ENCODE measurements at places on chromosomes 1 and 21.

- no peak for DNase-seq
Observed at GRCh38 chr1:204219971-204220616, 6.3 kb upstream of the GOLT1A start.

- DNase-seq, result no peak
Observed at GRCh38 chr1:154626456-154627256, 18.7 kb upstream of the ADAR start.

DNA sequence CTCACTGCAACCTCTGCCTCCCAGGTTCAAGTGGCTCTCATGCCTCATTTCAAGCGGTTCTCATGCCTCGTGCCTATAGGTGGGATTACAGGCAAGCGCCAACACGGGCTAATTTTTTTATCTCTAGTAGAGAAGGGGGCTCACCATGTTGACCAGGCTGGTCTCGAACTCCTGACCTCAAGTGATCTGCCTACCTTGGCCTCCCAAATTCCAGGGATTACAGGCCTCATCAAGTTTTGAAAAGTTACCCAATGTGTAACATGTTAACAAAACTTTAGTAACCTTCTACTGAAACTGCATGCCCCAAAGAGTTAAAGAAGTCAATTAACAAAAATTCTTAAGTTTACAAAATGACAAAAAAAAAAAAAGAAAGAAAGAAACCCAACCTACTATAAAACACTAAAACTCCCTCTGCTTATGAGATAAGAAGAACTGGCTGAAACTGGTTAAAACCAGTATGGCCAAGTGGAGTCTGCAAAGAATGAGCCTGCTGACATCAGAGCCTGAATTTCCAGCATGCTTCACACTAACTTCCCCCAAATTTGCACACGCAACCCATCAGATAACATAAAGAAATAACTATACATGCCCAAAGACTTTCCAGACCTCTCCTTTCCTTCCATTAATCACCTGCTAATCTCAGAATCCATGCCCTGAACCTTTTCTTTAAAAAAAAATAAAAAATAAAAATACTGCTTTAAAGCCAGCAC, 25.5 kb upstream of the PSMG1 start:
- no peak for DNase-seq

DNA sequence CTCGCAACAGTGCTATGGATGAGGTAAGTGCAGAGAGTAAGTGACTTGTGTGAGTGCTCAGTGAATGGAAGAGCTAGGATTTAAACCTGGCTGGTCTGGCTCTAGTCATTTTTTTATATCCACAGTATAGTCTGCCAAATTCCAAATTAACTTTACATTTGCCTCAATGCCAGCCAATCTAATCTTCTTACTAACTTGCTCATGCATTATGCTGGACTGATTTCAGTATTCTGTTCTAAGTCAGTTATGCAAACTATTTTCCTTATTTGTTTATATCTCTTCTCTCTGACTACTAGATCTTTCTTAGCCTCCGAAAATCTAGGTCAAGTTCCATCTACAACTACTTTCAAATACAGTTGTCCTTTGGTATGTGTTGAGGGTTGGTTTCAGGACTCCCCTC, 133.3 kb downstream of the XPR1 start:
- DNase-seq, result no peak

DNA sequence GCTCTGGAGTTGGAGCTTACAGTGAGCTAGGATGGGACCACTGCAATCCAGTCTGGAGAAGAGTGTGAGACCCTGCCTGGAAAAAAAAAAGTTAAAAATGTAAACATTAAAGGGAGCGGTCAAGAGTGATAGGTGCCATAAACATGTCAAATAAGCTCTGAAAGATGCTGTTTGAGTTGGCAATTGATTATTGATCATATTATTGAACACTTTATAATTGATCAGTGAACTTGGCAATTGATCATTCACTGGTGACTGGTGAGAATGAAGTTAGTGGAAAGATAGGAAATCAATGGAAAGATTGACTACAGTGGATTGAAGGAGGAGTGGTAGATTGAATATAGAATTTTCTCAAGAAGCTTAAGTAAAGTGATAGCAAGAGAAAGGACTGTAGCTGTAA, 64.3 kb upstream of the MPC2 start:
- DNase-seq, result no peak

- DNase-seq, result no peak
Observed at GRCh38 chr1:48016515-48016914, 19.3 kb upstream of the TRABD2B start.

DNA sequence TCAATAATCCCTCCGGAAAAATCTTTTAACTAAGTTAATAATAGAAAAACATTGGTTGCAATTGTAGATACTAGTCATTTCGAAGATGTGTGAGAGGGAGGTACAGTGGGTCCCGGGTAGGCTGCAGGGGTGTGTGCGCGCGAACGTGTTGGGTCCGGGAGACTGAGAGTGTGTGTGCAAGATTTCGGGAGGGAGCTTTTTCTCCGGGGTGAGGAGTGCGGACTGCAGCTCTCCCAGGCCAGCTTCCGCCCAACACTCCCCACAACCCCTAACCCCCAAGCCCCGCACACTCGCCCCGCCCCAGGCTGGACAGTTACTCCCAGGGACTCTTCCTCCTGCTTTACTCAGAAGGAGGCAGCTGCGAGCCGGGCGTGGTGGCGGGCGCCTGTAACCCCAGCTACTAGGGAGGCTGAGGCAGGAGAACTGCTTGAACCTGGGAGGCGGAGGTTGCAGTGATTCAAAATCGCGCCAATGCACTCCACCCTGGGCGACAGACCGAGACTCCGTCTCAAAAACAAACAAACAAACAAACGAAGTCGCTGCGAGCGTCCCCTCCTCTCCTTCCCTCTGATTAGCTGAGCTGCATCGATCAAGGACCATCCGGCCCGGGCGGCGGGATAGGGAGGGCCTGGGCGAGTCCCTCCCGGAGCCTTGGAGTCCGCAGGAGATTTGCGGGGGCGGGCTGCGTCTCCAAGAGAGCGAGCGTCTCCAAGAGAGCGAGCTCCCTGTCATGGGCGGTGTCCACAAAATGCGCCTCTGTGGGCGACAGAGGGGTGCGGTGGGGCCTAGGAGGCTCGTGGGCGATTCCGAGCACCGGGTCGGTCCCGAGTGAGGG, 28.3 kb upstream of the PPM1J start:
- DNase-seq, result peak; percentile 35

DNA sequence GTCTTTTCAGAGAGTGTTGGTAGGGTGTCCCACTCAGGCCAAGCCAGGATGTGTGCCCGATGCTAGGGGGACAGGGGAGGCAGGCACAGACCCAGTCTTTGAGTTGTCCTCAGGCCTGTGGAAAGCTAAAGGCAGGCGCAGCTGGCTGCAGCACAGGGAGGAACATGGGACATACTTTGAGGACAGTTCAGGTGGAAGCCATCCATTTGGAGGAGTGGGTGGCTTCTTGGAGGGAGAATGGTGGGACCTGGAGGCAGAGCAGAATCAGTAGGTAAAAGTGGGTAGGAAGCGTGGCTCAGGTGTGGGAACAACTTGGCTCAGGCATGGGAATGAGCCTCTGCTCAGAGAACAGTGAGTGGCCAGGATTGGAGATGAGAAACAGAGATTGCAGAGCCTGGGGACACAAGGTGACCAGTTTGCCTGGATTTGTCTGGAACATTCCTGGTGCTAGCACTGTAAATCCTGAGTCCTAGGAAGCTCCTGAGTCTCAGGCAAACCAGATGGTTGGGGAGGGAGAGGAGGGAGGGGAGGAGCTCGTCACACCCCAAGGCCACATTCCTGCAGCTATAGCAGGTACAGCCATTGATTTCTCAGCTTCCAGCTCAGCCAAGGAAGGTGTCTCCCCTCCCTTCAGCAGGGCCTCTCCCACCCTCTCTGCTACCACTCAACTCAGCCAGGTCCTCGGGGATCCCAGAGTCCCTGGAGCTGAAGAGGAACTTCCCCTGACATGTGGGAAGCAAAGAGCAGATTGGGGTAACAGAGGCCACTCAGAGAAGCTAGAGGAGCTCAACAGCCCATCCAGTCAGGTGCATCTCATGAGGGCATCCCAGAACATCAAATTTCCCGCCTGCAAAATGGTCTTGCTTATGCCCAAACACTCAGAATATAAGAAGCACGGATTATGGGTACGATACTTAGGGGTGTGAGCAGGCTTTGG, 65.2 kb upstream of the TINAGL1 start:
- DNase-seq, result peak; percentile 40

GRCh38 chr1:46062651-46063319, 69.6 kb downstream of the PIK3R3 start:
- DNase-seq, result peak; percentile 22

DNA sequence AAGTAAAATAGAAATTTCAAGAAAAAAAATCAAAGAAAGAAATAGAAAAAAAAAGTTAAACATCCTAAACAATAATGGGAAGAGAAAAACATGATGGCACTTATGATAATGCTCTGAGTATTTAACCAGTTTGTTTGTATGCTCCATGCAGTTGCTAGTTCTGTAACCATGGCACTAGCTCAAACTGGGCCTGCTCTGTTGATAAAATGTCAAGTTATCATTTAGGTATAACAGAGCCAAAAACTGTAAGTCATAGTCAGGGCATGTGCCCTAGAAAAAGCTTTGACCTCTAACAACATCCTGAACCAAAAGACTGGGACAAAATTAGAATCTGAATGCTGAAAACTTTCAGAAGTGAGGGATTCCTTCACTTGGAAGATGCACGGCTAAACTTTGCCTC, 148.9 kb downstream of the KCNT2 start:
- DNase-seq, result no peak

DNA sequence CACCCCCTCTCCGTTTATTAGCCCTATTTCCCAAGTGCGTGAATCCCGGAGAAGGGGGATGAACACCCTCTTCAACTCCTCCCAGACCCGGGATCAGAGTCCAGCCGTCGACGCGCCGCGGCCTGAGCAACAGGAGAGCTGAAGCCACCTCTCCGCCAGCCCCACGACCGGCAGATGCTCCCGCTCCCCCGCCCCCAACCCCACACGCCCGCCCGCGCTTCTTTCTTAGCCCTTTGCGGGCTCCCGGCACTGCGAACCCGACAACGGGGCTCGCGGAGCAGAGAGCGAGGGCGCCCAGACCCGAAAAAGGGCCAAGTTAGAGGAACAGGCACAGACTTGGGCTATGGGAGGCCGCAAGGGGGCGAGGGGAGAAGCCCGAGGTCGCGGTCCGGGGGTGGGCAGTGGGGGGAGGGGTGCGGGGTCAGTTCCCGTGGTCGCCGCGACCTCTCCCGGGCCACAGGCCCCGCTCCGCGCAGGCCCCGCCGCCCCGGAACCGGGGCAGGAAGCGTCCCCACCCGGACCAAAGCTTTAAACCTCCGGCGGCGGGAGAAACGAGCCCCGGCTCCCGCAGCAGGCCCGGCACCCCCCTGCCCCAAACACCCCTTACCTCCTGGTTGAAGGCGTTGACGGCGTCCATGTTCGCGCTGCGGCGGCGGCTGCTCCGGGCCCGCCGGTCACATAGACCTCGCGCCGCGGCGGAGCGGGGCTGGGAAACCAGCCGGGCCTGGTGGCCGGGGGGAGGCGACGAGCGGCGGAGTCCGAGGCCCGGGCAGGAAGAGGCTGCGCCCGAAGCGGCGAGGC, 662 bp downstream of the SCAF4 start:
- DNase-seq, result peak; percentile 8

- DNase-seq, result no peak
Observed at GRCh38 chr1:230494026-230494425, 67.9 kb upstream of the PGBD5 start.

GRCh38 chr1:240720976-240721375, 109.0 kb upstream of the GREM2 start:
- no peak for DNase-seq

DNA sequence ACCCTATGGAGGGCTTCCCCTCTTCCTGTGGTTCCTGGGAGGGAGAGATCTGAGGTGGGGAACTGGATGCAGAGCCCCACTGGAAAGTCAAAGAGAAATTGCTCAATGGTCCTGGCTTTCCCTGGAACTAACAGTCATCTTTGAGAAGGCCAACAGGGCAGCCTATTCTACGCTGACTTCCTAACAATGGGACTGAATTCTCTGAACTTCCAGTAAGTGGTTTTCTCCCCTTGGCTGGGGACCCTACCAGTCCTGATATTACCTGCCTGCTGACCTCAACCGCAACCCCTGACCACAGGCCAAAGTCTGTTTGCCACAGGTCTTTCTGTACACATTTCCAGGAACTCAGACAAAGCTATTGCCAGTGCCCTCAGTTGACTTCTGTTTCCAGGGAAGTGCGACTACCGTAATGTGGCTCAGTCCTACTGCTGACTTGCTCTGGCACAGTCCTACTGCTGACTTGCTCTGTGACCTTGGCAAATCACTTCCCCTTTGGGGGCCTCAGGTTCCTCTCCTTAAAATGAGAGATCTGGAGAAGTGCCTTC, 55.3 kb downstream of the C8B start:
- DNase-seq, result no peak

GRCh38 chr1:156660752-156661112, 16.5 kb downstream of the NES start:
- no peak for DNase-seq

DNA sequence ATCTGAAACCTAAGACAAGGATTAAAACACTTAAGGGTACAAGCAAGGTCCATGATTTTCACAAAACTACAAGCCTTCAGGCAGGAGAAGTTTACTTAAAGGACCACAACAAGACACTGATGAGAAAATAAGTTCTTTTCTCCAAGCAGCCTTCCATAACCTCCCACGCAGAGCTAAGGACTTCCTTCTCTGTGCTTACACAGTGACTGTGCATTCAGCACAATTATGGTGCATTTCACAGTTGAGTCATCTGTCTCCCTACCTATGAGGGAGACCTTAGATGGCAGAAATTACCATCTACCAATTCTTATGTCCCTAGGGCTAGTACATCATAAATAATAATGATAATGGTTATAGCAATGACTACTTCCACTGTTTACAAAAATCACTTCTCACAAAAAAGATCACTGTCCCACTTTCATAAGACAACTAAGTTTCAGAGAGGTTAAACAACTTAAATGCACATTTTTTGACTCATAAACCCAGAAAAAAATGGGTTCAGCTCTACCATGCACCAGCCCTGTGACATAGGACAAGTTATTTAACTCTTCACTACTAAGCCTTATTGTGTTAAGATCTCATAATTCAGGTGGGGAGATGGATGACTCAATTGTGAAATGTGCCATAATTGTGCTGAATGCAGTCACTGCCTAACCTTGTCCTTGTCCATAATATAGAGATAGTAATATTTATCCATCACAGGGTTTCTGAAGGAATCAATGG, 45.3 kb downstream of the TARBP1 start:
- no peak for DNase-seq

DNA sequence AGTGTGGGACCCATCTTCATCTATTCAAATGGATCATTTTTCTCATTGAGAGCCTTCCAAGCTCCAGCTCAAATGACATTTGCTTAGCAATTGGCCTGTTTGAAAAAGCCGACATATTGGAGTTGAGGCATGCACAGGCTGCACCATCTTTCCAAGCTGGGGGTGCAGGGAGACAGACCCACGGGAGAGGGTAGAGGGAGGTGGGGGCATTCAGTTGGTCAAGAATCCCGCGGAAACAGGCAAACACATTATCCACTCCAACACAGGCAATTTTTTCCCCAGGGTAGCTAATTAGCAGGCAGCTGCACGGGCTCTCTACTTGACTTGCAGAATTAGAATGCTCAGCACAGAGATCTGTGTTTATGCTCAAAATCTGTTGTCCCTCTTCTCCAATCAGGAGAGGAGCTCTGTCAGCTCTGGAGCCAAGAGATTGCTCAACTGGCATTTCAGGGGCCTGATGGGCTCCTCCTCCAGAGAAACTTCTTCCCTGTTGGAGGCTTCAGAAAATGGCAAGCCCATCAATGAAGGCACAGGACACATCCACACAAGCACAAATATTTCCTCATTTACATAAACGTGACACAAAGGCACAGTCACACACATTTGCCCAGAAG, 267.8 kb downstream of the FOXD2 start:
- DNase-seq, result no peak

GRCh38 chr1:45545019-45545493, 5.6 kb upstream of the AKR1A1 start:
- no peak for DNase-seq
